Tibial nerve (tissue), 4 donors: ENCODE measurements at places on chromosomes 3 and 15.

DNA sequence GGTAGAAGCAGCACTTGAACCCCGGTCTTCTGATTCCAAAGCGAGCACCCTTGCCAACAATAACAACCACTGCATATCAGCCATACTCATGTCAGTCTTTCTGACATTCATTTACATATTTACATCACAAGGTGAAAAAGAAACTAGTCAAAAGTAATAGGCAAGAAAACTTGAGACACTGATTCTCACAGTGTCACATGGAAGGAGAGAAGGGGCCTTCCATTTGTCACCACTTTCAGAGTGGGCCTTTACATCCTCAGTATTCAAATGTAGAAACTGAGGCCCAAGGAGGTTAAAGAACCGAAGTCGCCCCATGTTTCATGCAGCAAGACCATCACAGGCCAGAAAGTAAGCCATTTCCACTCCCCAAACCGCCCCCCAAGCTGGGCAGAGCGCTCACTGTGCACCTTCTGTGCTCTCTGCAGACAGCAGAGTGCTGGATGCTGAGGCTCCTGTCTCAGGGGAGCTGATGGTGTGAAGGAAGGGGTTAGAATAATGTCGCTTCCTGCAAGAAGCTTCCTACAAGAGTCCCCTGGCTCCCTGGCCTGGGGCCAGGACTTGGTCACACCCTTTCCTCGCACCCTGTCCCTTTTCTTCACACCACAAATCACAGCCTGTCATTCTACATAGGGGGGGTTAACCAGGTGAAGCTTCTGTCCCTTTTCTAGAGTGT lies 260.1 kb downstream of the UACA start:
- DNase-seq = no peak

DNA sequence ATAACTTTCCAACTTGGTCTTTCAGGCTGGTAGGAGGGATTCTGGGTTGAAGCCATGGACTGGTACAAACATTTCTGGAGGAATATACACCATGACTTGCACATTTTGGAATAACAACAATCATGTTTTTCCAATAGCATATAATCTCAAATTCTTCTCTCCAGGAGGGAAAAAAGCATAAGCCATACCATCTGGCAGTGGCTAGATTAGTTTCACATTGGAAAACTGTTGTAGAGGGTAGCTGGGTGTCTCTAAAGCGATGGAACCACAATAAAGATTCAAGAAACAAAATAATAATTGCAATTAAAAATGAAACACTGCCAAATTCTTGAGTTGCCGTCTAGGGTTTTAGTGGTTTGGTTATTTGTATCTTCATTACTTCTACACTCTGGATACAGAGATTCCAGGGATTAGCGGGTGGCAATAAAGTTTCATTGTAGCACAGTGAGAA lies 278.5 kb upstream of the RASGRP1 start:
- no peak for DNase-seq

DNA sequence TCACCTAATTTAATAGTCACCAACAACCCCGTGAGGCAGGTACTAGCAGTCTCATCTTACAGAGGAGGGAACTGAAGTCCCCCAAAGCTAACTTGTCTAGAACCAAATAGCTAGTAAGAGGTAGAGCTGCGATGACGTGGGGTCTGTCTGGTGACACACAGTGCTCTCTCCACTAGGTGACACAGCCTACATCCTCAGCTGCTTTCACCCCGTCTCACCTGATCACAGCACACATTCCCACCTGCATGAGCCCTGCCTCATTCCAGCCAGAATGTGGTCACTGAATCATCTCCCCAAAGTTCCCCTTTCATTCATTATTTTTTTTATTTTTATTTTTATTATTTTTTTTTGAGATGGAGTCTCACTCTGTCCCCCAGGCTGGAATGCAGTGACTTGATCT lies 21.3 kb upstream of the MAGEF1 start:
- DNase-seq = no peak

DNA sequence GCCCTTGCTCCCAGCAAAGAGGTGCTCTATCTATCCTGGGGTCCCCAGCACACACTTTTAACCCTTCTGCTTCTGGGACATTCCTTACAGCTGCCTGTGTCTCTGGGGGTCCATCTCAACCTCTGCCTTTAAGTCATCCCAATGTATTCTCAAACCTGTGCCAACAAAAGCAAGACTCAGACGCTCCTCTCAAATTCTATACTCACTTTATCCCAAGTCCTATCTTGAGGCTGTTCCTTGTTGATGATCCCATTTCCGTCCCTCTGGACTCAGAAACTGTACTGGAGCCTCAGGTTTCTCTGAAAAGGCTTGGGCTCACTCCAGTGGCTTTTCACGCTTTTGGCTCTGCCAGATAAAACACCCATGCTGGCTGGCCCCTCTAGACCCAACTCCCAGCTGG lies 69.7 kb downstream of the XXYLT1 start:
- DNase-seq = no peak

DNA sequence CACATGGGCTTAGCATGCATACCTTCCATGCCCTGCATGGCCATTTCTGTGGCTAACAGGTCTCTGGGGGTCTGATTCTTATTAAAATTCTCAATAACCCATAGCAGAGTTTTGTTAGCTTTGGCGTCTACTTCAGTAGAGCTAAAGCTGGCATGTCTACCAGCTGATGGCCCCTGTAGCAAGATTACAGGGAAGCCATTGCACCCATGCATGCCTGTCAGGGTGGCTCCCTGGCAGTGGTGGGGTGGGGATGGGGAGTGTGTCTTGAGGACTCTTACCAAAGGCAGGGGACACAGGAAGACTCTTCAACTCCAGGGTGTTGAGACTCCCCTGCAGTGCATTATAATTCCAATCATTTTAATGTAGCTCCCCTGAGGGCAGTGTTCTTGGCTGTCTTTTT lies 4.7 kb downstream of the KY start:
- DNase-seq = no peak

- no peak for DNase-seq
Observed at GRCh38 chr3:179373938-179374337, 26.4 kb downstream of the MFN1 start.
